Activated CD4-positive, alpha-beta T cell treated with anti-CD3 and anti-CD28 coated beads, Interleukin-2, amount 50 U/mL, for 4 hours (primary cell): ENCODE measurements at places on chromosomes 7 and 10.

- no peak for DNase-seq
Measured at GRCh38 chr7:98991141-98991540, 112.8 kb downstream of the TRRAP start.

DNA sequence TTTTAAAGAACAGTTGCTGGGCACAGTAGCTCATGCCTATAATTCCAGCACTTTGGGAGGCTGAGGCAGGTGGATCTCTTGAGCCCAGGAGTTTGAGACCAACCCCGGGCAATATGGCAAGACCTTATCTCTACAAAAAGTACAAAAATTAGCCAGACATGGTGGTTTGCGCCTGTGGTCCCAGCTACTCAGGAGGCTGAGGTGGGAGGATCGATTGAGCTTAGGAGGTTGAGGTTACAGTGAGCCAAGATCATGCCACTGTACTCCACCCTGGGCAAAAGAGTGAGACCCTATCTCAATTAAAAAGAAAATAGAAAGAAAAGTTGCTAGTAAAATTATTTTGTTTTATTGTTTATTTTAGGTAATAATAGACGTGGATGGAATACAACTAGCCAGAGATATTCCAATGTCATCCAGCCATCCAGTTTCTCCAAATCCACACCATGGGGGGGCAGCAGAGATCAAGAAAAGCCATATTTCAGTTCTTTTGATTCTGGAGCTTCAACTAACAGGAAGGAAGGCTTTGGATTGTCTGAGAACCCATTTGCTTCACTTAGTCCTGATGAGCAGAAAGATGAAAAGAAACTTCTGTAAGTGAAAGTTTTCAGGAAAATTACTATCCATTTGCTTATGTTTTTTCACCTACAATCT is 3.0 kb downstream of the NUP42 start:
- DNase-seq, result no peak

DNA sequence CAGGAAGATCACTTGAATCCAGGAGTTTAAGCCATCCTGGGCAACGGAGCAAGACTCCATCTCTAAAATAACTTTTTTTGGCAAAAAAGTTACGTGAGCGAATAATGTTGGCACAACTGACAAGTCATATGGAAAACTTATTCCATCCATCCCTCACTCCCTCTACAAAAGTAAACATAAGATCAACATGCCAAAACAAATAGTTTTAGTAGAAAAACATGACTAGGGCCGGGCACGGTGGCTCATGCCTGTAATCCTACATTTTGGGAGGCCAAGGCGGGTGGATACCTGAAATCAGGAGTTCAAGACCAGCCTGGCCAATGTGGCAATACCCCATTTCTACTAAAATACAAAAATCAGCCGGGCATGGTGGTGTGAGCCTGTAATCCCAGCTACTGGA is 25.6 kb downstream of the SLC25A16 start:
- DNase-seq, result no peak

- no peak for DNase-seq
Measured at GRCh38 chr7:107818622-107819021, 15.6 kb upstream of the SLC26A3 start.

- DNase-seq, result no peak
Measured at GRCh38 chr10:73494877-73495225, 973 bp downstream of the PPP3CB start.

GRCh38 chr7:22849662-22850061 is 27.0 kb upstream of the TOMM7 start:
- no peak for DNase-seq
